Activated T-helper 1 cell treated with anti-CD3 and anti-CD28 coated beads, Interleukin-12 subunit alpha, Interleukin-12 subunit beta, Interleukin-2, Interleukin-4 antibody, amounts not matched to agents 30 ng/mL and 10 ng/mL and 1 ng/mL, durations not matched to agents 14 hours and 24 hours and 36 hours (primary cell): ENCODE measurements at places on chromosomes 16 and 17. TPM values are rescaled to one million over a fixed set of nuclear protein-coding genes. Genes with fewer than 3 reads are reported as not detected.

SRL gene
- total RNA-seq = not detected in 2 replicates

DNA sequence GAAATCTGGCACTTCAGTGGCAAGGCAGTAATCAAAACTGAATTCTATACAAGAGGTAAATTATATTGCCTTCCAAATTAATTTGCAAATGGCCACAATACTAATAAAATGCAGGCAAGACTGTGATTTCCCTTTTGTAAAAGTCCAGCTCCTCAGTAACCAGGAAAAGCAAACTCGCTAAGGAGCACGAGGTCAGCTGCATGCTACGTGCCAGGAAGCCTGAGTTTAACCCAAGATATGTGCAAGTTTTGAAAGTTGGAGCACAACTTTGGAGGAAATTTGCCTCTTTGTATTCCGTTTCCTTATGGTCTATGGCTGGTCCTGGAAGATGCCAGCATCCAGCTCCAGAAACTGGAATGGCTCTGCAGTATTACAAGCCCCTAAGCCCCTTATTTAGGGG is 226.8 kb upstream of the DYNLRB2 start:
- DNase-seq = no peak

- DNase-seq = no peak
Measured at GRCh38 chr17:57900991-57901743, 51.3 kb upstream of the MRPS23 start.

GRCh38 chr16:21302898-21303528 is 24.9 kb upstream of the CRYM start:
- no peak for DNase-seq

DNA sequence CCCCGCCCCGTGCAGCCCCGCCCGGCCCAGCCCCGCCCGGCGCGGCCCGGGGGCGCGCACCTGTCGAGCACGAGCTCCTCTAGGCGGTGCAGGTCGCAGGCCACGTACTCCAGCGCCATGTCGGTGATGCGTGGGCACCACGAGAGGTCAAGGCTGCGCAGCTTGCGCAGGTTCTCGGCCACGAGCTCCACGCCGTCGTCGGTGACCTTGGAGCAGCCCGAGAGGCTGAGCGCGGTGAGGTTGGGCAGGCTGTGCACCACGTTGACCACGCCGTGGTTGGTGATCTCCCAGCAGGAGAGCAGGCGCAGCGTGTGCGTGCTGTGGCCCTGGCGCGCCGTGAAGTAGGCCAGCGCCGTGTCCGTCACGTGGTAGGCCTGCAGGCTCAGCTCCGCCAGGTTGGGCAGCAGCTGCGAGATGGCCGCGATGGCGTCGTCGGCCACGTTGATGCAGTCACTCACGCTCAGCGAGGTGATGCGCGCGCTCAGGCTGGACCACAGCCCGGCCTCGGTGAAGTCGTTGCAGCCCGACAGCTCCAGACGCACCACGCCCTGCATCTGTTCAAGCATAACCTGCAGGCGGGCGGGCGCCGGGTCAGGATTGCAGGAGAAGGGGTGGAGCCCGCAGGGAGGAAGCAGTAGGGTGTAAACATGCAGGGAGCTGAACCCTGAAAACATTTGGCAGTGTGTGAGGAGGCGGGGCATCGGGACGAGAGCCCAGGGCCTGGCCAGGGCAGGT is 5.3 kb upstream of the WDR24 start:
- DNase-seq = peak; percentile 66

GRCh38 chr17:76379275-76379641 is 5.2 kb upstream of the SPHK1 start:
- no peak for DNase-seq

DNA sequence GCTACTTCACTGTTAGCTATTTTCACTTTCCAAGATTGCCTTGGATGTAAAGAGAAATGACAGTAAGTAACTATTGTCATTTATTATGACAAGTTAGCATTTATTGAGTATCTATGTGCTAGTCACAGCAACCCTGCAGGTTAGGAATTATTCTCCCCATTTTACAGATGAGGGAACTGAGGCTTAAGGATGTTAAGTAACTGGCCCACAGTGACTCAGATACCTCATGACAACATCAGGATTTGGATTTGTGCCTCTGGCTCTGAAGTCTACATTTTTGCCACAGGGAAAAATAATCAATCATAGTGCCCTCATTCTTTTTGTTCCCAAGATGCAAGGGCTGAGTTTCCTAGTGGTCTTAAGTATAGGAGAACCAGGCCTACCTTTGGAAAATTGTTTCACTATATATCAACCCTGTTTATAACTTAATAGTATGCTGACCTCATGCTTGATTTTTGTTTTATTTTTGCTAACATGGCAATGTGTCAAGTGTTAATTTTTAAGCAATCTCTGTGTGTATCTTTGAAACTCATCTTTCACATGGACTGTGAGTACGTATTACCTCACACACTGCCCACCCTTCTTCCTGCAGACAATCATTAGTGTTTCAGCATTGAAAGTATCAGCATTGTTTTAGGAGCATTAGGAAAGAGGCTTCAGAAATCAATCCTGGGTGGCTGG is 105.0 kb downstream of the TANGO6 start:
- DNase-seq = no peak

DNA sequence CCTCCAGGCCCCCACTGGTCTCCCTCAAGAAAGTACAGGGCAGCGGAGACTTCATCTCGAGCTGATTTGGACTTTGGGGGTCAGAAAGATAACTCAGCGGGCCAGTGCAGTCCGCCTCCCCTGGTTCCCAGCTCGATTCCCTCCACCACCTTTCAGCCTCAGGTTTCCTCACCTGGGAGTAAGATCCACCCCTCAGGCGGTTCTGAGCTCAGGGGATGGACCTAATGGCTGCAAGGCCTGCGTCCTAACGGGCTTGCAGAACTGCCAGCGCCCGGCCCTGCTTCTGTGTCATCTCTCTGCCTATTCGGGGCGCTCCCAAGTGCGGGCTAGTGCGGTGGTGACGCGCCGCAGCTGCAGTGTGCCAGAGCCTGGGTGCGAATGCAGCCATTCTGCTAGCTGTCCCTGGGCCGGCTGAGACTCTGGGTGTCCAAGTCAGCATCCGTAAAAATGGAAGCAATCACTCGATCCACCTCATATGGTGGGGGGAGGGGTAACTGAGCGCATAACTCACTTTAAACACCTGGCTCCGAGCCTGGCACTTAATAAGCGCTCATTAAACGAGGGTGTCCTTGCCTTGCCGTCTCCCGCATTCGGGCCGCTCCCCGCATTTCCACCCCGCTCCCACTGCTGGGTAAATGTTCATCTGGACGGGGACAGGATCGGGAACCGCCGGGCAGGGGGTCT is 129.6 kb upstream of the LHX1 start:
- DNase-seq = no peak

- no peak for DNase-seq
Measured at GRCh38 chr17:17104494-17104893, 62.2 kb downstream of the MPRIP start.

PRR14 gene
- total RNA-seq = 91.9 and 97.4 TPM in 2 replicates

DNA sequence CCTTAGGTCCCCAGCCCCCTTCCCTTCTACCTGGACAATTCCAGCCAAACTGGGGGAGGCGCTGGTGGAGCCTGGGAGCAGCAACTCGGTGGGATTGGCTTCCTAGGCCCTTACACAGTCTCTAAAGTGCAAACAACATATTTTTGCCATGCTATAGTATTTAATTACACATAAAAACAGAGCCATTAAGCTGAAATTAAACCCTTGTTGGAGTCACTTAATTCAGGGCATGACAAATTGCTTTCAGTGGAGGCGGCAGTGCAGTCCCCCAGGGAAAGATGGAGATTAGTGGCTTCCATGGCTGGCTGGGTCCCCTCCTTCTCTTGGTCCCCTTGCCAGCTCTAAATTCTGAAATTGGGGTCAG is 17.3 kb downstream of the IGFBP4 start:
- no peak for DNase-seq

DNA sequence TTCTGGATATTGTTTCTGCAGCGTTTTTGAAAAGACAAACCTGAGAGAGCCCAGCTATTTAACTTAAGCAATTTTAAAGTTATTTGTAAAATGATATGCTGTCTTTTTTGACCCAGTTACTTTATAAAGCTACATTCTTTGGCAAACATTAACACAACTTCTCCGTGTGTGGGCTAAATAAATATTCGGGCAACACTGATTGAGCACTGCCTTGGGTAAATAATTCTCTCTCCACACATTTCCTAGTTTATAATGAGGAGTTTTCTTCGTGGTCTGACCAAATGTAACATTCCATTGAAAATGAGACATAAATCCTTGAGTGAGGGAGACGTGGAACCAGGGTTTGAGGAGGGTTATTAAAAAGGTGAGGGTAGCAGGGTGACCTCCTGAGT is 142.8 kb downstream of the WWOX start:
- DNase-seq = no peak

DNA sequence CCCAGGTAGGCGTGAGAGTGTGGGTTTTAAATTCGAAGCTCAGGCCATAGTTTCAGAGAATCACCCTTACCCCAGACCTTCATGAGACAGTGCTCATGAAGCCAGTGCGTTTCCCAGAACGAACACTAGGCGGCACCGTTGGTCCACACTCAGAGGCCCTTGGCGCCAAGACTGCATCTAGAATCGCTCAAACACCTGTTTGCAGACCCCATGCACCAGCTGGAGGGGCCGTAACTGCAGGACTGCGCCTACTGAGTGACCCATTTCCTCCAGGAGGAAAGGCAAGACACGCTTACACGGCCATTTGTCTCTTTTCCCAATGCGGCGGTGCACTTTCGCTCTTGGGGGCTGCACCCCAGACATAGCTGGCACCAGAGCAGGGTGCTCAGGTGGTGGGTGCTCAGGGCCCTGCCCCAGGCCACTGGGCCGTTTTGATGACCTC is 34.0 kb downstream of the ADGRG5 start:
- peak; percentile 74 for DNase-seq

GRCh38 chr16:85153656-85154091 is 41.4 kb upstream of the CIBAR2 start:
- DNase-seq = no peak

GRCh38 chr17:8964801-8965393 is 610 bp downstream of the PIK3R5 start:
- no peak for DNase-seq

DNA sequence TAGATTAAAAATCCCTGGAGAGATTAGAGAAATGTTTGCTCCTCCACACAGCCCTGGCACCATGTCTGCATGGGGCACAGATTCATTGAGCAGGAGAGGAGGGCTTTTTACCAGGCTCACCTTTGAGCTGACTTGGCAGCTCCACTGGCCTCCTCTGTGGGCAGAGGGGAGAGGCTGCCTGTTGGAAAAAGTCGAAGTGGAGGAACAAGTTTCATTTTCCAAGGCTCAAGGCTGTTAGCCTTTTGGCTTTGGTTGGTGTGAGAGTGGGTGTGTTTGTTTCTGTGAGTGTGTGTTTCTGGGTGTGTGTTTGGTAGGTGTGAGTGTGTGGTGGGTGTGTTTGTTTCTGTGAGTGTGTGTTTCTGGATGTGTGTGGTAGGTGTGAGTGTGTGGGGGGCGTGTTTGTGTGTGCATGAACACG is 5.6 kb downstream of the TMEM238L start:
- no peak for DNase-seq

CETP gene
- total RNA-seq = 0.23 and 0.24 TPM in 2 replicates

DNA sequence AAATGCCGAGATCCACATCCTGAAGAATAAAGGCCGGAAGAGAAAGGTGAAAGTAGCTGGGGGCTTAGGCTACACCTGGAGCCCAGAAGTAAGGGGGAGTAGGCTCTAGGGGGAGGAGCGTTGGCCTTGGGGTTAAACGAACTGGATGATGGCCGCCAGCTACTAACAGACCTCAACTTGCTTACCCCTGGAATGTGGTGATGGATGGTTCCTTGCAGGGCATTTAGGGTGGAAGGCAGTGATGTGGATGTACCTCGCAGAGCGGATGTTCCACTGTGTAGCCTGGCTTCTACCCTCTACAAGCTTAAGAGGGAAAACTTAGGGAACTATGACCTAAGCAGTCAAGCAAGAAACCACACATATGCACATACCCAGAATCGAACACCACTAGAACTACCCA is 2.3 kb upstream of the MAZ start:
- no peak for DNase-seq

- no peak for DNase-seq
Measured at GRCh38 chr17:55056526-55056925, 88.0 kb downstream of the STXBP4 start.

GRCh38 chr17:34051046-34051445 is 204.0 kb upstream of the CCL2 start:
- no peak for DNase-seq

GRCh38 chr16:50678531-50678930 is 2.6 kb downstream of the SNX20 start:
- DNase-seq = no peak

CIITA gene
- total RNA-seq = 12.0 and 13.0 TPM in 2 replicates

DNA sequence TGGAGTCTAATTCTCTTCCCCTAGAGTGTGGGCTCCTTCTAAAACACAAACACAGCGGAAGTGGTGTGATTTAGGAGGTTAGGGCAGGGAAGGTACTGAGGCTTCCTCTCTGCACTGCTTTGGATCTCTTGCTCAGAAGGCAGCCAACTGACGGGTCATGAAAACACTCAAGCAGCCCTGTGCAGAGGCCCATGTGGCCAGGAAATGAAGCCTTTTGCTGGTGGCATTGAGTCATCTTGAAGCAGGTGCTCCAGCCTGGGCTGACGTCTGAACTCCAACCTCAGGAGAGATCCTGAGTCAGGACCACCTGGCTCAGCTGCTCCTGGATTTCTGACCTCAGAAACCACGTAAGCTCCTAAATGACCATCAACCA is 72.9 kb downstream of the MRM1 start:
- peak; percentile 63 for DNase-seq

GRCh38 chr17:40490289-40490853 is 11.1 kb downstream of the TNS4 start:
- DNase-seq = no peak

GALR2 gene
- total RNA-seq = 3.6 and 3.7 TPM in 2 replicates

KRTAP4-1 gene
- total RNA-seq = not detected in 2 replicates

- peak; percentile 59 for DNase-seq
Measured at GRCh38 chr17:29778956-29779811, 150.8 kb downstream of the SSH2 start.

NPIPB5 gene
- 366 and 367 TPM in 2 replicates for total RNA-seq

GRCh38 chr16:15822957-15823356 is 33.9 kb downstream of the MYH11 start:
- DNase-seq = no peak

ATP1B2 gene
- total RNA-seq = 0.54 TPM in 2 replicates

GUCY2D gene
- not detected in 2 replicates for total RNA-seq

GRCh38 chr17:80376531-80376930 is 38.4 kb upstream of the ENDOV start:
- no peak for DNase-seq

DNA sequence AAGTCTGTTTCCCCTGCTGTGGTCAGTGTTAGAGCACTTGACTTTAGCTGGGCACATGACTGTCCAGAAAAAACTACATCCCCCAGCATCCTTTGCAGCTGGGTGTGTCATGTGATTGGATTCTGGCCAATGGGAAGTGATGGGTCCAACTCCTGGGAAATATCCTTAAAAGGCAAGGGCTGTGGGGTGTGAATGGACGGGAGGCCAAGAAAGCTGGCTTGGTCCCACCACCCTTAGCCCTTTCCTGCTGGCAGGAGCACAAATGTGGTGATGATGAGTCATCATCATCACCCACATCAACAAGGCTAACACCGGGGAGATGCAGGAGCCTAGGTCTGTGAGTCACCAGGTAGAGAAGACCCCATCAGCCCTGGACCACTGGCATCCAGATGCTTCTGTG is 341.7 kb downstream of the C16orf95 start:
- DNase-seq = no peak

GRCh38 chr17:3543453-3543852 is 14.2 kb downstream of the TRPV3 start:
- DNase-seq = no peak

GRCh38 chr17:3796822-3797170 is 4.2 kb downstream of the ITGAE start:
- DNase-seq = no peak

CLEC19A gene
- total RNA-seq = not detected in 2 replicates

- no peak for DNase-seq
Measured at GRCh38 chr16:74720579-74720978, 19.9 kb upstream of the MLKL start.

- no peak for DNase-seq
Measured at GRCh38 chr16:57394444-57394843, 10.1 kb upstream of the CCL17 start.

OTOA gene
- total RNA-seq = 0.10 TPM in 1 of 2 replicates, not detected in the other
